ENCODE measurements at places on chromosomes 1 and 21.
A peak's percentile ranks its signal among the peaks of the same experiment; 100 is the strongest.

- DNase-seq: no peak
Observed at GRCh38 chr1:208410409-208410808, 166.2 kb upstream of the PLXNA2 start.

- no peak for DNase-seq
Observed at GRCh38 chr1:182191381-182192115, 130.0 kb upstream of the ZNF648 start.

- no peak for DNase-seq
Observed at GRCh38 chr21:31503939-31504338, 155.6 kb upstream of the SOD1 start.

GRCh38 chr1:220921971-220922635, 42.9 kb downstream of the HLX start:
- no peak for DNase-seq

- no peak for DNase-seq
Observed at GRCh38 chr1:68162761-68163160, 69.6 kb downstream of the WLS start.

GRCh38 chr21:42107881-42108553, 36.9 kb downstream of the UMODL1 start:
- peak; percentile 78 for DNase-seq

- DNase-seq: no peak
Observed at GRCh38 chr1:206694171-206695124, 9.7 kb downstream of the MAPKAPK2 start.

GRCh38 chr1:31574749-31575368, 1.5 kb upstream of the TINAGL1 start:
- DNase-seq: no peak

DNA sequence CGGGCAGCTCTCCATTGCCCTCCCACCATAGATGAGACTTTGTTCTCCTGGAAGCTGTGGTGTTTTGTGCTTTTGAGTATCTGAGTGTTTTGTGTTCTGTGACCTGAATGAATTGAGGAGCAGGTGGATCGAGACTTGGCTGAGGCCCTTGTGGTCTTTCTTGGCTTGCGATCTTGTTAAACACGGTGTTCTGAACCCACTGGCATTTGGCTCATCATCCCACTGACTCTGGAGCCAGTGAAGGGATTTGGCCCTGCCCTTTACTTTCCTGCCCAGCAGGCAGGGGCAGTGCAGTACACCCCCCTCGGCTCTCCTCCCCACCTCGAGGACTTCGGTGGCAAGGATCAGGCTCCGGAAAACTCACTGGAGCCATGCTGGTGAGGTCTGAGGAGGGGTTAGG, 30.6 kb downstream of the PKNOX1 start:
- no peak for DNase-seq

Measured in NCI-H146 (cell line).